ENCODE measurements at places on chromosomes 6 and 20. TPM values are rescaled to one million over a fixed set of nuclear protein-coding genes. Genes with fewer than 3 reads are reported as not detected.

DNA sequence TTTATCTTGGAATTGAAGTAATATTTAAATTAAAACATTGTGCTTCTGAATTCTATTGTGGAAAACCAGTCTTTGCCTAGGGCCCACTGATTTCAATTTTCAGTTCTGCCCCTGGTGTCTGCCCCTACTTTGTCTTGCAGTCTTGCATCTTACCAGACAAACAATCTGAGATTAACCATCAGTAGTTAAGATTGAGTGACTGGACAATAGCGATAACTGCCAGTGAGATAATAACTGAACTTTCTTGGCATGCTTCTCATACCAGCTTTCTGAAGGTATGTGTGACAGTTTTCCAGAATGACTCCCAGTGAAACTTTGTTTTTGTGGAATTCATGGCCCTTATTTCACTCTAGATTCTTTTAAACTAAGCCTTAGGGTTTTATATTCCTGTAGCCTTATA lies 53.5 kb downstream of the KCNQ5 start:
- no peak for DNase-seq

HSPA12B gene
- not detected for total RNA-seq

GRCh38 chr20:25346349-25346748 lies 44.3 kb downstream of the ABHD12 start:
- peak; percentile 79 for DNase-seq

UNC5CL gene
- 1.3 TPM for total RNA-seq

GRCh38 chr6:76644231-76644630 lies 571.8 kb upstream of the IMPG1 start:
- no peak for DNase-seq

DNA sequence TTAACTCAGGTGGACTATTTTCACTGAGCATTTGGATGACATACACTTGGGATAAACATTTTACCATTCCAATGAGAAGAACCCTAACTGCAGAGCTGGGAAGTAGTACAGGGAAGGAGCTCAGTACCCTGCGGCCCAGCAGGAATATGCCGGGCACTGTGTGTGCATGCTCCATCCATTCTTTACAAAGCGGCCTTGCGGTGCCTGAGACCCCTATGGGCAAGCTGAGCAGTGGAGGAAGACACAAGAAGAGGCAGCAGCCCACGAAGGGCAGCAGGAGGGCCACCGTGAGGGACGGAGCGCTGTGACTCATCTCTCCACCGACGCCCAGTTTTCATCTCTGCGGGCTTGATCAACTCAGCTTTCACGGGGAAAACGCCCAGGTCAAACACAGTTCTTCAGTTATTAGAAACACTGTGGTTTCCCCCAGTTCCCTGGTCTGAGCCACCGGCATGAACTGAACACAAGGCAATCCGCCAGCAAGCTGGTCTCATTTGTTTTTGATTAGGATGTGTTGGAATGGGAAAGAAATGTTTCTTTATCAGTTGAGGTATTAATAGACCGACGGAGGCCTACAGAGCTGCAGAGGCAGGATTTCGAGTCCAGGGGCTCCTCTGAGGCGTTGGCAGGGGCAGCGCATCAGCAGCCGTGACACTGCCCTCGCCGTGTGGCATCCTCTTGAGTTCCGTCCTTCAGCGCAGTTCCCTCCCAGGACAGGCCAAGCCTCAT lies 44.9 kb downstream of the IRF4 start:
- DNase-seq: no peak

Data from activated CD8-positive, alpha-beta memory T cell treated with anti-CD3 and anti-CD28 coated beads, Interleukin-2, amount 10 ng/mL, durations not matched to agents 7 days and 5 days (primary cell).